ENCODE measurements at places on chromosomes 5 and 9.

- peak; percentile 34 for DNase-seq
These were observed 474 bp downstream of the HMGCR start for GRCh38 chr5:75337366-75338021.

GRCh38 chr9:35436933-35437332, 53.0 kb upstream of the RUSC2 start:
- DNase-seq, result no peak

DNA sequence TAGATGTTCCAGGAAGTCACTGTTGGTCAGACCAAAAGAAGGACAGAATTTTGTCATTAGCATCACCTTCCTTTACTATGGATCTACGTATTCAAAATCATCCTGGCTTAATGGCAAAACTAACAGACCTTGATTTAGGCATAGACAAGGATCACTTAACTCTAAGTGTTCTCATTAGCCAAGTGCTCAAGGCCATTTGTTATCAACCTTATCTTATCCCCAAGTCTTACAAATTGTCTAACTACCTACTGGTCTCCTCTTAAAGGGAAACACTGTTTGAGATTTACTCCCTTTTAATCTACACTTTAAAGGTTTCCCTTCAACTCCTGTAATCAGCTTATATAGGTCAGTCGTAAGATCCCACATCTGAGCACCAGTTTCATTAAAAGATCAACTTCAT, 1197.5 kb upstream of the C9orf72 start:
- no peak for DNase-seq

GRCh38 chr9:75995066-75995465, 104.6 kb downstream of the PCSK5 start:
- DNase-seq, result no peak

DNA sequence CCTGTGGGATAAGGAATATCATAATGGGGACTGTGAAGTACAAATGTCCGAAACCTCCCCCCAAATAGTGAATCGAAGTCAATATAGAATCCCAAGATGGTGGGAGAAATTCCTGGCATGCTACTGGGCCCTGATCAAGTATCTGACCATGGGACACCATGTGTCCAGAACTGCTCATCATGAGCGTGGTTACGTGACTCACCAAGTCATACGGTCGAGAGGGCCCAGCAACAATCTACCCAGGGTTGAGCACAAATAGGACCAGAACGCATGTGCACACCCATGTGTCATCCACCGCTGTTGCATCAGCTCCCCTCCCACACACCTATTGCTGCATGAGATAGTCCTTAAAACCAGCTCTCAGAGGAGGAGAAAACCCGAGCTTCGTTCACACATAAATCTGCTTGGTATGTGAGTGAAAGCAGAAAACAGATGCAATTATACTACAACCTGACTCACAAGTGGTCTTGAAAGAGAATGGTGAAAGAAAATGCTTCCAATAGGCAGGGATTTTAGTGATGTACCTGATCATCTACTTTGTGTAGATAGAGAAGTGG, 353.2 kb downstream of the CWC27 start:
- DNase-seq, result peak; percentile 85

GRCh38 chr9:82555431-82556051, 507.4 kb downstream of the RASEF start:
- no peak for DNase-seq

- DNase-seq, result no peak
These were observed 356.6 kb upstream of the C9orf72 start for GRCh38 chr9:27929841-27930240.

DNA sequence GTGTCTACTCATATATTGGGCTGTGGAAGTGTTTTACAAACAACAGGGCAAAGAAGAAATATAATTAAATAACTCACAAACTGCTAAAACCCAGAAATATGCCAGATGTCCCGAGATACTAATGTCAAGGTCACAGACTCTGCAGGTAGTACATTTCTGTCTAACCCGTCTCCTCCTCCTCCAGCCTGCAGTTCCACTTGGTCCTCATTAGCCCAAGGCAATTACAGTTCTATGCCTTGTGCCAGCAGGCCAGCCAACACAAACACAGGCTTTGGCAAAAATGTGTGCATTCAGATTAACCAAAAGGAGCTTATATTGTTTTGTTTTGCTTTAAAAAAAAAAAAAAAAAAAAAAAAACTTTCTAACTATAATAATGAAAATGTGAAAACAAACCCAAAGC, 148.8 kb downstream of the MYO10 start:
- no peak for DNase-seq

Data from AG20443 (cell line).